ENCODE measurements at places on chromosomes 4 and X.
A peak's percentile ranks its signal among the peaks of the same experiment; 100 is the strongest.

GRCh38 chrX:39144956-39145355 lies 343.7 kb downstream of the MID1IP1 start:
- no peak for DNase-seq

GRCh38 chr4:128862608-128863311 lies 53.3 kb downstream of the JADE1 start:
- DNase-seq: no peak

DNA sequence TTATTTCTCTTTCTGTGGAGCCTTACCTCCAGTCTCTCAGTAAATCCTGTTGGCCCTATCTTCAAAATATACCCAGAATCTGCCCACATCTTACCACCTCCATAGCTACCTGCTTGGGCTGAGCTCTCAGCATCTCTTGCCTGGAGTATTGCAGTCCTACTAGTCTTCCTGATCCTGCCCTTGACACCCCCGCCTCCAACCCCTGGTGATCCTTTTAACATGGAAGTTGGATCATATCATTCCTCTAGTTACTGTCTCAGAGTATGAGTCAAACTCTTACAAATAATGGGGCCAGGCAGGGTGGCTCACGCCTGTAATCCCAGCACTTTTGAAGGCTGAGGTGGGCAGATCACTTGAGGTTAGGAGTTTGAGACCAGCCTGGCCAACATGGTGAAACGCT lies 43.1 kb upstream of the SETD7 start:
- no peak for DNase-seq

GRCh38 chrX:132488180-132488705 lies 595 bp downstream of the MBNL3 start:
- no peak for DNase-seq

GRCh38 chr4:147964266-147964880 lies 232.5 kb downstream of the ARHGAP10 start:
- DNase-seq: no peak

DNA sequence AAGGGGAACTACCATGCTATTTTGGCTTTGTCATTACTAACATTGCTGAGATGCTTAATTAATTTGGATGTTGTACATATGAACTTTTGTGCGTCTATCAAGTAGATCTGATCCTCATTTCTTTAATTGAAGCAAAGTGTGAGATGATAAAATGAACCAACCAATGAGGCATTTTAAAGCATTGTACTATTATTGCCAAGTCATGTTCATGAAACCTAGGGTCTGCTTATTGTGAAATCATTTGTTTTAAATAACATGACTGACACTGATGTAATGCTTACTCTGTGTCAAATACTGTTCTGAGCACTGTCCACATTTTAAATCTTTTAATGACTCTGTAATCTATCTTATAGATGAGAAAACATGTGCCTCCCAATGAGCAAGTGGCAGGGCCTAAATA lies 57.7 kb downstream of the C4orf33 start:
- no peak for DNase-seq

DNA sequence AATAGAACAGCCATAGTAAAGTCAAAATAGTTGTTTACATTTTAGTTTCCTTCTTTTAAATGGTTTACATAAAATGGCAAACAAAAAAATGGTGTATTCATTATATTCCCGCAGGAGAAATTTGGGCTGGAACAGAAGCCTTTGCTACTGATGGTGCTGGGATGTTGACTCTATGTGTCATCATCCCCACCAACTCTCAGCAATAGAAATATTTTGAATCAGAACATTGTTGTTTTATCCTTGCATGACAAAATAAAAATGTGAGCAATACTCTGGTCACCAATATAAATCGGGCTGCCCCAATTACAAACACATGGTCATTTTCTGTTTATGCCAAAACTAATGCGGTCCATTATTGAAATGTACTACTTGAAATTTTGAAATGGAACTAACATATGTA lies 1131.6 kb upstream of the PCDH7 start:
- DNase-seq: no peak

DNA sequence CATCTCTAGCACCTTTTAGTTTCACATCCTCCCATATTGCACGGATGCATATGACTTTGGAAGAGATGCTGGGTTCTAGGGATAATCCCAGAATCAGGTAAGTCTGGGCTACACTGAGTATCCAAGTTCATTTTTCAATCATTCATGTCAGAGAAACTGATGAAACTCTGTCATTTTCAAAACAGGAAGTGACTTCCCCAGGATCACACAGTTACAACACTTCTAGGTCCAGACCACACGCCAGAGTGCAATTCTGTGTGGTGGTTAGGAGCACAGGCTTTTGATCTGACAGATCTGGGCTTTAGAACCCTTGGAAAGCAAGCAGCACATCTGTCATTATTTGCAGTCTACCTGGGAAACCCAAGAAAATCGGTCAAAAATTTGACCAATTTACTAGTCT lies 52.1 kb upstream of the CDKN2AIP start:
- DNase-seq: no peak

DNA sequence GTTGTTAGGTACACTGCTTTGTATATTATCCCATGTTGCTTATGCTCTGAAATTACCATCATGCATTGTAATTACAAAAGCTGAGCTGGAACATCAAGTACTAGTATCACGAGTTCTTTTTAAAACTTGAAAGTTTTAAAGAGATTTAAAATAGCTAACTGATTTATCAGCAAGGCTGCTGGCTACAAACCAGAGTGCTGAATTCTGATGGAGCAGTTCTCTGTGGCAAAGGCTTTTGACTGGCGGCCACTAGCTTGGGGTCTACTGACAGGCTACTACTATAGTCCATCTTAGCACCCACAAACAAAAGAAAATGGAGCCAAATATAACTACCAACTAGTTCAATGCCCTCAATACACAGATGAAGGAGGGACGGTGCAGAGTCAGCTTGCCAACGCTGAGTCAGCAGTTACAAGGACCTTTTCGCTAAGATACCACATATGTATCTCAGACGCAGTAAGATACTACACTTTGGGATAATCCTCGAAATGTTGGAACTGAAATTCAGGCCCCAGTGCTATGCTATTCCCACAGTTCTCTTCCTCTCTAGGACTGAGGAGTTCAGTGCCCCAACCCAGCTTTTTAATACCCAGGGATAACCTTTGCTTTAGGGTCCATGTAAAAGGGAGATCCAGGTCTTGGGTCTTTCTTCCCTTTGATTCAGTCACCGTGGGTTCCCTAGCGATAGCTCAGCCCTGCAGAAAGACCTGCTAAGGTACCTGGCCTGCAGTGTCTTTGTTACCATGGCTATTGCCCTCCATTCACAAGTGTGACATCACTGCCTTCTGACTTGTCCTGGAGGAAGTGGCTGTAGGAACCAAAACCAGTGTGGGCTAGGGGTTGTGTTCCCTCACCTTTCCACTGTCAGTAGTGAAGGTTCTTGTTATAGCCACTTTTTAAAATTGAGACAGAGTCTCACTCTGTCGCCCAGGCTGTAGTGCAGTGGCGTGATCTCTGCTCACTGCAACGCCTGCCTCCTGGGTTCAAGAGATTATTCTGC lies 22.8 kb downstream of the MFAP3L start:
- DNase-seq: no peak

DNA sequence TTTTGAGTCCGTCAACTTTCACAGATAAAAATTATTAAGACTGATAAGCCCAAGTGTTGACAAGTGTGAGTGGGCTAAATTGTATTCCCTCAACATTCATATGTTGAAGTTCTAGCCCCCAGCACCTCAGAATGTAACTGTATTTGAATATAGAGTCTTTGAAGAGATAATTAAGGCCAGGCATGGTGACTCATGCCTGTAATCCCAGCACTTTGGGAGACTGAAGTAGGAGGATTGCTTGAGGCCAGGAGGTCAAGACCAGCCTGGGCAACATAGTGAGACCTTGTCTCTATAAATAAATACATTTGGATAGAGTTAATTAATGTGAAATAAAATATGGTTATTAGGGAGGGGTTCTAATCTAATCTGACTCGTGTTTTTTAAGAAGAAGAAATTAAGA lies 29.7 kb upstream of the SLC25A4 start:
- DNase-seq: no peak

- DNase-seq: no peak
These were observed 277.1 kb upstream of the TENM3 start for GRCh38 chr4:181966104-181966551.

DNA sequence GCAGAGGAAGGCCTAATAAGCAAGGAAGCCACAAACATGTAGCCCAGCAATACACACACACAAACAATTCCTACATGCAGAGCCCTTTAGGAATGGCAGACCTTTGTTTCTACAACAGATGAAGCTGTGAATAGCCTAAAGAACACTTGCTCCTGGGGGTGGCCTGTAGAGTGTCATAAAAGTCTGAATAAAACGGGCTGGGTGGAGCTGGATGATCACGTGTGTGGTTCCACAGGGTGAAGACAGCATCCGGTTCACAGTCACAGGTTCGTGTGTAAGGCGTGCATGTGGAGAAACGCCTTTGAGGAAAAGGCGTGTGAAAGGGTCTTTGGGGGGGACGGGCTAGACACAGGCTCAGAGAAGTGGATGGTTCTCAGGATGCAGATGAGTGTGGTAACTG lies 156.1 kb downstream of the AFAP1 start:
- no peak for DNase-seq

DNA sequence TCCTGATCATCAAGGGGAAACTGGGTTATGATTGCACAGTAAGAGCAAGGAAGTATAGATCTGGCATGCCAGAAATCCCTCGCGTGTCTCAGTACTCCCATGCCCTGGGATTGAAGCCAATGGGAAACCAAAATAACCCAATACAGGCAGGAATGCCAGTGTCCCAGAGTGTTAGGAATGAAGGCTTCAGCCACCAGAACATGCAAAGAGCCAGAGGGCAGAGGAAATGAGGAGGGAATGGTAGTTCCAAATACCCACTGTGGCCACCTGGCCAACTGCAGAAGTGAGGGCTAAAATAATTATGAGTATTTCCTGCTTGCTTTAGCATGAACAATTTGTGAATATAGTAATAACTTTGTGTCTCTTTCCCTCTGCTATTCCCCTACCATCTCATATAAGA lies 12.2 kb downstream of the MTNR1A start:
- no peak for DNase-seq

DNA sequence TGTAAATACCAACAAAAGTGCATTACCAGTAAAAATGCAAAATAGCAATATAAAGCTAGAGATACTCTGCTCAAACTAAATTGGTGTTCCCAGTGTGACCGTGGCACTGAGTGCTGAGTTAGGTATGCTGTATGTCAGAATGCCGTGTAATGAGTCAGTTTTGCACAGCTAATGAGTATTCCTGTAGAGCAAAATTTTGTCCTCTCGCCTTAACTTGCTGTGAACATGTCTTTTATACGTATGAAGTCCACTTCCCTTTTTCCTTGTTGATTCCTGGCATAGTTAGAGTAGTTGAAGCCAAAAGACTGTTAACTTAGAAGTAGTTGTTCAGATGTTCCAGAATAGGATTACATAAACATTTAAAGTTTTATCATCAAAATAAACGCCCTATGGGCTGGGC lies 11.5 kb downstream of the DCLK2 start:
- DNase-seq: no peak

GRCh38 chr4:86497980-86498862 lies 95.9 kb upstream of the PTPN13 start:
- peak; percentile 3 for DNase-seq

DNA sequence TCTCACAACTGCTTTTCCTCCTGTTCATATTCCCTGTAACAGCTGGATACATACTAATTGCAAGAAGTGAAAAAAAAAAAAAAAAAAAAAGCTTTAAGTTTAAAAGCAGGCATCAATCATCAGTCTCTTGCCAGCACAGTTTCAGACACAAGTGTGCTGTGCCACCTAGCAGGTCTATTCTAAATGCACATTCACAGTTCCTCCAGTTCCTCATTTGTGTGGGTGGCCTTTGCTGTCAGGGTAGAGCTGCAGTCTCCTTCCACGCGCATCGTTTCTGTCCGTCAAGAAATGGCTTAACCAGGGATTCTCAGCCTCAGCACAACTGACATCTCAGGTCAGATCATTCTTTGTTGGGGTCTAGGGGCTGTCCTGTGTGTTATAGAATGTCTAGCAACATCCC lies 61.6 kb downstream of the SCML1 start:
- no peak for DNase-seq

GRCh38 chr4:86788826-86789225 lies 60.4 kb downstream of the SLC10A6 start:
- DNase-seq: no peak

- no peak for DNase-seq
These were observed 2.2 kb downstream of the SLIT2 start for GRCh38 chr4:20253735-20254409.

GRCh38 chrX:85112293-85112692 lies 108.6 kb downstream of the APOOL start:
- DNase-seq: no peak

GRCh38 chr4:104625706-104626105 lies 131.0 kb upstream of the CXXC4 start:
- DNase-seq: no peak

- DNase-seq: no peak
These were observed 8.5 kb upstream of the NEIL3 start for GRCh38 chr4:177301126-177301639.

- DNase-seq: no peak
These were observed 190.6 kb upstream of the NEIL3 start for GRCh38 chr4:177119021-177119471.

DNA sequence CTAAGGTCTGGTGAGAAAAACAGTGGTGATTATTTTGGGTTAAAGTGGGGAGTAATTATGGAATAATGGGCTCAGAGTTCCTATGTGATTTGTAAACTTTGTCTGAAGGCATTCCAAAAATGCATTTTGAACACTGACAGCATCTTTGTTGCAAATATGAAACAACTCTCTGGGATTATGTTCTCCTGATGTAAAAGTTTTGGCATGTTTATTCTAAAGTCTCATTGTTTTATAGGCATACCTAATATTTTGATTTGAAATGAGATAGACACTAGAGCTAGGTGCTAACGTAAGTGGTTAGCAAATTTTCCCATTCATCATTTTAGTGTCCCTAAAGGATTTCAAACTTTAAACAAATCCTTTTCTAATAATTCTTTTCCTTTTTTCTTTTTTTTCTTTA lies 140.9 kb upstream of the ANXA3 start:
- no peak for DNase-seq

GRCh38 chr4:140367738-140368137 lies 5.7 kb upstream of the SCOC start:
- no peak for DNase-seq

DNA sequence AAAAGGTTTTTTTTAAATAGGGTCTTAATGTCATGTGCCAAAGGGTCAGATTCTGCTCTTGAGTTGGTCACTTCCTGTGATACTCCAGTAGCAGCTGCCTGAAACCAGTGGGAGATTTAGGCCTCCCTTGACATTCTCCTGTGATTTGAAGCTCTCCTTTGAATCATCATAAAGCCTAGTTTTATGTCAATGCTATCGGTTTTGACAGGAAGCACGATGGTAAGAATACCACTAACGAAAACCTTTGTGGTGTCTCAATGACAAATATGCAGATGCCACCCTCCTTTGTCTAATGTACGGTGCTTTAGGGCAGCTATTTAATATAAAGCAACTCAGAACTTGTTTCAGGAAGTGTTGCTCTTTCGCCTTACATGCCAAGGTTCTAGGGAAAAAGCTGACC lies 44.2 kb downstream of the CCNI start:
- no peak for DNase-seq

DNA sequence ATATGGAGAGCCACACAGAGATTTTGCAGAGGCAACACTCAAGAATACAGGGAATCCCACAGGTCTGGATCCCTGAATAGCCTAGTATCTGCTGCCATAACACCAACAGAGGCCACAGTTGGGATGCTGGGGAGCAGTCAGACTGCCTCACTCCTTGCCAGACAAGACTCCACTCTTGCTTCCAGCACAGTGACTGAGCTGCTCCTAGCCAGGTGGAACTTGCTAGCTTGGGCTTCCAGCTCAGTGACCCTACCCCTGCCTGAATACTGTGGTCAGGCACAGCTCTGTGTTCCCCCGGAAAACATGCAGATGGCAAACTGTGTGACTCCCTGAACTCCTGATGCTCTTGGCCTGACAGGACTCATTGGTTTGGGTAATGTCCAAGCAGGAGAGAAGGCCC lies 251.8 kb downstream of the KCTD8 start:
- no peak for DNase-seq
